ENCODE measurements at places on chromosomes 2 and 18.
A peak's percentile ranks its signal among the peaks of the same experiment; 100 is the strongest.

DNA sequence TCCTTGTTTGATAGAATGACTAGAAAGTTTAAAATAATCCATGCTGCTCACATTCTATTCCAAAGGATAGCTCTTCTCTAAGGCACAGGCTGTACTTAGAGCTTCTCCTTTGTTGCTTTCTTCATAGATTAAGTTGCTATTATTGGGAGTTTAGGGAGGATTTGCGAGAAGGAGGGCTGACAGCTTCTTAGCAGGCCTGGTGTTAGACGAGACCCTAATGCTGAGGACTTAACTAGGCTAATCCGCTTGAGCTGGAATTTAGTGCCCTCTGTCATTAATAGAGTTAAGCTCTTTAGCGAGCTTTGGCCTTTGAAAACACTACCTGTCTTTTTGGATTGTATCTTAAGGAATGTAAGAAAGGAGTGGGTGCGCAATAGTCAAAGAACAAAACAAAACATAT lies 81.3 kb downstream of the MOGAT1 start:
- H3K36me3 ChIP-seq = no peaks in the 10 kb centered on the region
- H3K4me3 ChIP-seq = no peak overlapping the region
- peaks cover 7% of the 10 kb centered on the region for H3K4me1 ChIP-seq
- no peaks in the 10 kb centered on the region for H3K27me3 ChIP-seq
- DNase-seq = peak; percentile 8
- H3K27ac ChIP-seq = no peak overlapping the region

- no peaks in the 10 kb centered on the region for H3K36me3 ChIP-seq
- no peak overlapping the region for H3K27ac ChIP-seq
- H3K4me3 ChIP-seq = no peak overlapping the region
- peaks cover 3% of the 10 kb centered on the region for H3K4me1 ChIP-seq
- DNase-seq = no peak
Observed at GRCh38 chr2:202378001-202378400, 1.9 kb downstream of the BMPR2 start.

GRCh38 chr18:24273596-24273995 lies 124.0 kb downstream of the OSBPL1A start:
- H3K27me3 ChIP-seq = no peaks in the 10 kb centered on the region
- no peaks in the 10 kb centered on the region for H3K4me1 ChIP-seq
- H3K4me3 ChIP-seq = no peak overlapping the region
- no peak for DNase-seq
- H3K36me3 ChIP-seq = no peaks in the 10 kb centered on the region

DNA sequence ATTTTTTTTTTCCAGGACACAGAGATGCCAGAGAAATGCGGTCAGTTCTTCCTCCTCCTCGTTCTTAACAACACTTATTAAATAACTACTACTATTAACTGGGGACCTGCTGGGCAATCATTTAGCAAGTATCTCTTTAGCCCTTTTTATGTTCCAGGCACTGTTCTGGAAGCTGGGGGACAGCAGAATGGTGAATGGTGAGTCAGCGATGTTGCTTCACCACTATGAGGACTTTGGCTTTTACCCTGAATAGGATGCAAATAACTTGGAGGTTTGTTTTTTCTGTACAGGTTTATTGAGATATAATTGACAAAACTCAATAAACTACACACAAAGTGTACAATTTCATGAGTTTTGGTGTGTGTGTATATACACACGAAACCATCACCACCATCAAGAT lies 179.9 kb upstream of the MSH6 start:
- H3K4me1 ChIP-seq = no peaks in the 10 kb centered on the region
- no peak overlapping the region for H3K27ac ChIP-seq
- peaks cover 20% of the 10 kb centered on the region for H3K27me3 ChIP-seq
- H3K4me3 ChIP-seq = no peak overlapping the region
- H3K36me3 ChIP-seq = no peaks in the 10 kb centered on the region

GRCh38 chr2:239756031-239756789 lies 268.9 kb downstream of the NDUFA10 start:
- no peak for DNase-seq
- H3K4me3 ChIP-seq = no peak overlapping the region
- no peaks in the 10 kb centered on the region for H3K36me3 ChIP-seq
- no peaks in the 10 kb centered on the region for H3K27me3 ChIP-seq
- no peaks in the 10 kb centered on the region for H3K4me1 ChIP-seq
- H3K27ac ChIP-seq = no peak overlapping the region

- DNase-seq = no peak
- no peak overlapping the region for H3K27ac ChIP-seq
- no peaks in the 10 kb centered on the region for H3K27me3 ChIP-seq
- no peak overlapping the region for H3K4me3 ChIP-seq
- peaks cover 18% of the 10 kb centered on the region for H3K4me1 ChIP-seq
Observed at GRCh38 chr2:42106257-42106816, 58.5 kb downstream of the PKDCC start.

DNA sequence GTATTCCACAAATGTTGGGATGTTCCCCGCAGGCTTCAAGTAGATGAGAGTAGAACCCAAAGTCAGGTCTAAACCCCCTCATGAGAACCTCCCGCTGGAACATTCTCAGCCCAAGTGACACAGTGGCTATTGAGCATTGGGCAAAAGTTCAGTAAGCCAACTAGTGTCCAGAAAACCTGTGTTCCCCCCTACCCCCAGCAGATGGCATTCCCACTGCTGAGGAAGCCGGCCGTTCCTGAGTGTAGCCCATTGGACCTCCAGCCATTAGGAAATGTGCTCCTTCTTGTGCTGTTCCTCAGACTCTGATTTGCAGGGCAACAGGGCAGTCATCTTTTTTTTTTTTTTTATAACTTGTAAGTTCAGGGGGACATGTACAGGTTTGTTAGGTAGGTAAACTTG lies 152.1 kb downstream of the NCK2 start:
- no peaks in the 10 kb centered on the region for H3K27me3 ChIP-seq
- H3K4me3 ChIP-seq = no peak overlapping the region
- H3K4me1 ChIP-seq = peaks cover 5% of the 10 kb centered on the region
- H3K27ac ChIP-seq = no peak overlapping the region
- H3K36me3 ChIP-seq = peaks cover 27% of the 10 kb centered on the region
- DNase-seq = no peak

DNA sequence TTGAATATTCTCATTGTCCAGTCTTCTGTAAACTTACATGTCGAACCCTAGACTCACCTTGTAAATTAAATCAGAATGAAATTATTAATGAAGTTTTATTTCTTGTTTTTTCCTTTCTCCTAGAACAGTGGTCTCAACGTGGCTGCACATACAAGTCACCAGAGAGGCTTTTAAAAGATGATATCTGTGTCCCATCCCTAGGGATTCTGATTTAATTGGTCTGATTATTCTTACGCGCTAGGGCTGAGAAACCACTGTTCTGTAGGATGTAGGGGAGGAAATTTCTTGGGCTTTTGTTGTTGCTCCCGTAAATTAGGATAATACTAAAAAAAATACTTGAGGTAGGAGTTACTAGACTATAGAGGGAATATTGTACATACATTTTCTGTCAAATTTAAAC lies 32.1 kb downstream of the PPM1B start:
- no peak overlapping the region for H3K27ac ChIP-seq
- no peaks in the 10 kb centered on the region for H3K4me1 ChIP-seq
- no peaks in the 10 kb centered on the region for H3K27me3 ChIP-seq
- peaks cover 6% of the 10 kb centered on the region for H3K36me3 ChIP-seq
- no peak for DNase-seq
- no peak overlapping the region for H3K4me3 ChIP-seq

- no peaks in the 10 kb centered on the region for H3K36me3 ChIP-seq
- no peak overlapping the region for H3K4me3 ChIP-seq
- no peak overlapping the region for H3K27ac ChIP-seq
- H3K4me1 ChIP-seq = no peaks in the 10 kb centered on the region
Observed at GRCh38 chr18:68397241-68398035, 317.5 kb downstream of the TMX3 start.

DNA sequence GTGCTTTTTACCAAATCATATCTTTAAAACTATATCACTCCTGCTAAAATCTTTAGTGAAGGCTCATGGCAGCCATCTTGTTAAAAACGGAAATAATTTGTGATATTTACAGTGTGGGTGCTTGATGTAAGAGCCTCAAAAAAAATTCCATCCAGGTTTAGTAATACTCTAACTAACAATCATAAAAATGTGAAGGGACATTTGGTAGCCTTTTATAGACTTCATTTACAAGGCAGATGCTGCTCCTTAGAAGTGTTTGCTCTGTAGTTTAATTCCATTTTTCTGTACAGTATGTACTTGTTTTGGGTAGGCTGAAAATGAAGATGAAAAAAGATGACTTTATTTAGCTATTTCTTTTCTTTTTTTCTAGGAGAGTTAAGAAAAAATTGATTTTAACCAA lies 525.0 kb downstream of the ZEB2 start:
- no peak overlapping the region for H3K4me3 ChIP-seq
- no peaks in the 10 kb centered on the region for H3K27me3 ChIP-seq
- DNase-seq = no peak
- H3K4me1 ChIP-seq = no peaks in the 10 kb centered on the region
- H3K27ac ChIP-seq = no peak overlapping the region

DNA sequence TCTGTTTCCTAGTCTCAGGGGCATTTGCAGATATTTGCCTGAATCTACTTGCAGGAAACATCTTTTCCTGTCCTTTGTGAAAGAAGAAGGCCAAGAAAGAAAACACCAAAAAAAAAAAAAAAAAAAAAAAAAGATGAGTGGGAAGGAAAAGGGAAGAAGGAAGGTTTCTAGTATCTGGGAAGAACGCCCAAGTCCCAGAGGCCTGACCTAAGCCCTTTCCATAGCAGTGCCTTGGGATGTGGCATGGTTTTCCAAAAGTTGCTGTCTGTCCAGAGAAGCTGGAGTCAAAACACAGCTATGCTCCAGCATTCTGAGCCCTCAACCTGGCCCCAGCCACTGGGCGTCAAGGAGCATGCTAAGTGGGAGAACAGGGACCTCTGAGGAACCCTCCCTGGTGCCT lies 123.5 kb downstream of the INHBB start:
- H3K4me3 ChIP-seq = no peak overlapping the region
- H3K27me3 ChIP-seq = peaks cover 8% of the 10 kb centered on the region
- no peaks in the 10 kb centered on the region for H3K36me3 ChIP-seq
- peaks cover 12% of the 10 kb centered on the region for H3K4me1 ChIP-seq
- no peak for DNase-seq

GRCh38 chr2:177828557-177828956 lies 244.0 kb downstream of the PDE11A start:
- no peaks in the 10 kb centered on the region for H3K36me3 ChIP-seq
- no peaks in the 10 kb centered on the region for H3K27me3 ChIP-seq
- H3K4me3 ChIP-seq = no peak overlapping the region
- H3K4me1 ChIP-seq = no peaks in the 10 kb centered on the region

- DNase-seq = peak; percentile 26
- peaks cover 4% of the 10 kb centered on the region for H3K4me1 ChIP-seq
- H3K4me3 ChIP-seq = no peak overlapping the region
Observed at GRCh38 chr2:108364676-108365297, 13.0 kb upstream of the SULT1C4 start.

GRCh38 chr2:111678161-111678560 lies 205.8 kb downstream of the ANAPC1 start:
- H3K27me3 ChIP-seq = no peaks in the 10 kb centered on the region
- no peak overlapping the region for H3K4me3 ChIP-seq
- no peaks in the 10 kb centered on the region for H3K36me3 ChIP-seq
- DNase-seq = no peak
- no peak overlapping the region for H3K27ac ChIP-seq
- H3K4me1 ChIP-seq = peaks cover 3% of the 10 kb centered on the region

DNA sequence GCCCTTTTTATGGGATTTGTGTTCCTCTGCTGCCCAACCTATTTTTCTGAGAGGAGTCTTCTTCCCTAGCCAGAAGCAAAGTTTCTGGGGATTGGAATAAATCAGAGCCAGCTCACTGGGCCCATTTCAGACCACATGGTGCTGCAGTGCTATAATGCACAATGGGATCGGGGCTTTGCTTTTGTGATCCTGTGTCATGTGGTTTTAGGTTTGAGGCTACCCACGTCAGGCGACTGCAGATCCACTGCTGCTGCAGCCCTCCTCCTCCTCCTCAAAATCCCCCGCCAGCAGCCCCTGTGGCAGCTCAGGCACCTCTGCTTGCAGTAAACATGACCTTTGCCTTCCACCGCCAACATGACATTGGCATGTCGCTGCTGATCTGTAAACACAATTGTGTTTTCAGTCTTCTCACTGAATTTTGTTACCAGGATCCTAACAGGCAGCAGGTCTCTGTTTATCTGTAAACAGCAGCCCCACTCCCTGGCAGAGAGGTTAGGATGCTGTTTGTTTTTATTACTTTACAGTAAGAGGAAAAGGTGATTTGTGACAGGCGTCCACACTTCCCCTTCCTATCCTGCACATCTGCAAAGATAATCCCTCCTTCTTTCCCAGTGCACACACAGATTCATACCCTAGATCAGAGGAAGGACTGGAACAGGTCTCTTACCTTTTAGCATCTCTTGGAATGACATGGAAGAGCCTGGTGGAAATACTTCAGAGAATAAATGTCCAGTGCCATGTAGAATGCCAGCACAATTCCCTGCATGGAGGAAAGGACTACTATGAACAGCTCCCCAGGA lies 130.8 kb downstream of the FOXI3 start:
- no peaks in the 10 kb centered on the region for H3K36me3 ChIP-seq
- no peak for DNase-seq
- H3K27ac ChIP-seq = no peak overlapping the region
- H3K4me3 ChIP-seq = no peak overlapping the region

DNA sequence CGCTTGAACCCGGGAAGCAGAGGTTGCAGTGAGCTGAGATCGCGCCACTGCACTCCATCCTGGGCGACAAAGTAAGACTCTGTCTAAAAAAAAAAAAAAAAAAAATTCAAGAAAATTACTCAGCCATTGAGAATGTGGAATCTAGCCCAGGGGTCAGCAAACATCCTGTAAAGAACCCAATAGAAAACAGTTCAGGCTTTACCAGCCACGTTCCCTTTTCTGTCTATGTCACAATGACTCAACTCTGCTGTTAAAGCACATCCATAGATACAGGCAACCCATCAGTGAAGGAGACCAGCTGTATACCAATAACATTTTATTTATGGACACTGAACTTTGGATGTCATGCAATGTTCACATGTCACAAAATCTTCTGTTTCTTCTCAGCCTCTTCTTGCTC lies 435.6 kb upstream of the GYPC start:
- H3K4me1 ChIP-seq = no peaks in the 10 kb centered on the region
- H3K36me3 ChIP-seq = no peaks in the 10 kb centered on the region
- no peaks in the 10 kb centered on the region for H3K27me3 ChIP-seq
- H3K4me3 ChIP-seq = no peak overlapping the region
- H3K27ac ChIP-seq = no peak overlapping the region
- peak; percentile 95 for DNase-seq

DNA sequence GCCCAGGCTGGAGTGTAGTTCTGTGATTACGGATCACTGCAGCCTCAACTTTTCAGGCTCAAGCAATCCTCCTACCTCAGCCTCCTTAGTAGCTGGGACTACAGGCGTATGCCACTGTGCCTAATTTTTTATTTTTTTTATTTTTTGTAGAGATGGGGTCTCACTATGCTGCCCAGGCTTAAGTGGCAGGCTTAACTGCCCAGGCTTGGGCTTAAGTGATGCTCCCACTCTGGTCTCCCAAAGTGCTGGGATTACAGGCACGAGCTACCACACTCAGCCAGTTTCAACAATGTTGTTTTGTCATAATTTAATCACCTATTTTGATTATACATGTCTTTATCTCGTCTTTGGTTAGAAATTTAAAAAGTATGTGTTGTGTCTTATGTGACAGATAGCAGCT lies 18.2 kb downstream of the UGGT1 start:
- peaks cover 53% of the 10 kb centered on the region for H3K36me3 ChIP-seq
- H3K27ac ChIP-seq = no peak overlapping the region
- DNase-seq = no peak
- no peaks in the 10 kb centered on the region for H3K4me1 ChIP-seq

Data from mesenchymal stem cell (in vitro differentiated cells and primary cell).